Chondrocyte (in vitro differentiated cells): ENCODE measurements at places on chromosomes 2 and 18. TPM values are rescaled to one million over a fixed set of nuclear protein-coding genes. Genes with fewer than 3 reads are reported as not detected.

Gene MARCHF7
- total RNA-seq = 71.5 to 79.8 TPM (median 78.7 TPM) in 3 replicates

Gene KHK
- total RNA-seq = 1.2 to 1.9 TPM (median 1.3 TPM) in 3 replicates

Gene BUB1
- total RNA-seq = 7.1 to 7.8 TPM (median 7.6 TPM) in 3 replicates

Gene DCDC2C
- total RNA-seq = not detected in 3 replicates

Gene LRP2
- not detected in 3 replicates for total RNA-seq

DNA sequence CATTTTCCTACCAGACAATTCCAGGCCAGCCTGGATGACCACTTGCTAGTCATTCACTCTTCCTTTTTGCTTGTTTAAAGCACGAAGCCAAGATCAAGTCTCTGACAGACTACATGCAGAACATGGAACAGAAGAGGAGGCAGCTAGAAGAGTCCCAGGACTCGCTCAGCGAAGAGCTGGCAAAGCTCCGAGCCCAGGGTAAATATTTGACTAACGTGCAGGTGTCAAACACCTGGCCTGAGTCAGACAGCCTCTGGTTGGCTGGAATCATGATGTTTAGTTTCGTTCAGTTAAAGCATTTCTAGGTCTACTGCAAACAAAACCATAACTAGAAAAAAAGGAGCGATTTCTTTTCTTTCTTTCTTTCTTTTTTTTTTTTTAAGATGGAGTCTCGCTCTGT lies 44.2 kb upstream of the LYPD6B start:
- no peak for DNase-seq

DNA sequence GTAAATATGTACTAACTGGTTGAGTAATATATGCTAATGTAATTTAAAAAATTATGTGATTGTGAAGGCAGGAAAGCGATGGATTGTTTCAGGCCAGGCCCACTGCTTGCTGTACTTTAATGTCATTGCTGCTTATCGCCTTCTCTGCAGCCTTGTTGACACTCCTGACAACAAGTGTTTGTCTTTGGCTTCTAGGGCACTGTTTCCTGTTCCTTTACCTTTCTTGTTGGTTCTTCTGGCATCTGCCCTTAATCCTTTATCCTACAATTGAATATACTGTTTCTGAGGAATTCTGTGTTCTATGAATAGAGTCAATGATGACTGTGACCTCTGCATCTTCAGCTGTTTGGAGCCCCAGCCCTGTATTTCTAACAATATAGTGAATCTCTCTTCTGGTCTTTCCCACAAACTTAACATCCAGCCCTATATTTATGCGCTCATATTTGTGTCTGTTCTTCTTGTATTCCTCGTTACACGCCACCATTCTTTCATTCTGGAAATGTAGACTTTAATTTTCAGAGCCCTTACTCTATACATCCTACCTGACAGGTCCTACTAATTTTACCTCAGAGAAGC lies 17.6 kb downstream of the ACSL3 start:
- no peak for DNase-seq

GRCh38 chr18:68714366-68714711 lies 569 bp downstream of the TMX3 start:
- DNase-seq = no peak

DNA sequence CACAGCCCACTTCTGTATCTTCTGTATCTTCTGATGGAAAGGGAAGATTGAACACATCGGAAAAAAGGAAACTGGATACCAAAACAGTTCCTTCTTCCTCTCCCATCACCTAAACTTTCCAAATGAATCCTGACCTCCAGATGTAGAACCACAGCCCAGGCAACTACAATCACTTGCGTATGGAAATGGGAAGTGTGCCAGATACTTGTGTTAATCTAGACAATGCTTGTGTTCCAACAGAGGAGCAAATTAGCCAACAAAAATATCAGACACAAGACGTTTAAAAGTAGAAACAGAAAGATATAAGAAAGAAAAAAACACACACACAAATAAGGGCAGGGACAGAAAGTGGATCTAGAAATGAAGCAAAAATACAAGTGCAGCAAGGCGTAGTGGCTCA lies 31.4 kb upstream of the DUSP2 start:
- no peak for DNase-seq

DNA sequence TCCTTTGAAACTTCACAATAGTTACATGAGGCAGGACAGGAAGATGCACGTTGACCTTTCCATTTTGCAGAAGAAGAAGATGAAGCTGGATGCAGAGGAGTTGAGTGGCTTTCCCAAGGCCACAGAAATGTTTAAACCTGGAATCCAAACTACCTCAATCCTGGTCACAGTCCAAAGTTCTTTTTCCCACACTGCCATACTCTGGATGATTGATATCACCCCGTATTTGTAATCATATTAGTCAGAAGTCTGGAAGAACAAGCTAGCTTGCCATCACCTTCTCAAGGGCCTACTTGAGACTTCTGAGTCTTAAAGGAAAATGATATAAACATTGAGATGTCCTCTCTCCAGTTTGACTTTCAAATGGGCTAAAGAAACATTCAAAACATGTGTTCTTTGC lies 190.1 kb downstream of the LNPK start:
- DNase-seq = no peak

DNA sequence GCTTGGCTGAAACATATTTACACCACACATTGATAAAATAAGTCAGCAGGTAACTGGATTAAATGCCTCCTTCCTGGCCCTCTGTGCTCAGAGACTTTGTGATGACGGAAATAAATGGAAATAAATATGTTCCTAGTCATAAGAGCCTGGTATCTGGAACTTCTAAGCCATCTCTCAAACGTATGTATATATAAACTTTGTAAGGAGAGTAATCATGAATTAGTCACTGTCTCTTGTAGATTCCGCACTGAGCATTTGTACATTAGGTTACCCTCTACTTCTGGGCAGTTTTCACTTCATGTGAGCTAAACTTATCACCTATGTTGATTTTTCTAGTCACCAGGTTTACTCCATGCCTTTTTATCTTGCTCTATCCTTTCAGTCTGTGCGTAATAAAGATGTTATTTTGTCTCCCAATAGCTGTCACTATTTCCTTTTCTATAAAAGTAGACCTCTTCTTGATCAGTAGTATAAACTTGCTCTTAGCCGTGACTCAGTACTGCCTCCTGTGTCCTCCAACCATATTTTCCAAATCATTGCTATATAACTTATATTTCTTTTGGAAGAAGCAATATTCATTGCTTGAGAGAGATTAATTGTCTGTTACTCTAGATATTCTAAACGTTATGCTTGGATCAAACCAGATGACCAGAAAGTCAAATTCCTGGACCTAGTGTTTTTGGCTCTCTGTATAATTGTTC lies 53.2 kb downstream of the FEZ2 start:
- DNase-seq = no peak

DNA sequence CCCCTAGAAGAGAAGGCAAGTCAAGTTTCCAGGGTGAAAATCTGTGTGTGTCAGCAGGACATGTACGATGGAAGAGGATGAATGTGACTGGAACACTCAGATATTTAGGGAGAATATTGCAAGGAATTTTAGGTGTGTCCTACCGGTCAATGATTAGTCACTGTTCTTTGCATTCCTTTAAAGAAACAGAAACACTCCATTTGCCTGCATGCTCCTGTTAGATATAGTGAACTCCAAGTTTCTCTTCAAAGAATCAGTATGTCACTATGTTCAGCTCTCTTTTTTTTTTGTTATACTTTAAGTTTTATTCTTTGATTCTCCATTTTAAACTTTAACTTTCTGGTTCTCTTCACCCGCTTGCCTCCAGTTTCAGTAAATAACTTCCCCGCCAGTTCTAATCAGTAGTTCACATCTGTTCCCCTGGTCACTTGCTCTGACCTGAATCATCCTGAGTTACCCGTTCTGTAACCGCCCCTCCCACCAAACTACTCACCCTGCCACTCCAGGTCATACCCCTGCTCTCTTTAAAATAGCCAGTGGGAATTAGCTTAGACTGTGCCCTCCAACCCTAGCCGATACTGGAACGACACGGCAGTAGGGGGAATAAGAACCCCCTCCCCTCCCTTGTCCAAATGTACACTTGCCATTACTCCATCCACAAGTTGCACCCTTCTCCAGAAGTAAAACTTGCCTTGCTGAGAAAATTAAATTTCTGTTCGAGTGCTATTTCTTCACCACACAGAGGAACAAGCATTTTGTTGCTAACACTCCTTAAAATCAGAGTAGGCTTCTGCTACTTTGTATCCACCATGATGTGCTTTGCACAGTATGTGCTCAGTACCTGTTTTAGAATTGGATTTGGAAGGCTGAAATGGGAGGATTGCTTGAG lies 268.4 kb downstream of the METTL4 start:
- DNase-seq = no peak

DNA sequence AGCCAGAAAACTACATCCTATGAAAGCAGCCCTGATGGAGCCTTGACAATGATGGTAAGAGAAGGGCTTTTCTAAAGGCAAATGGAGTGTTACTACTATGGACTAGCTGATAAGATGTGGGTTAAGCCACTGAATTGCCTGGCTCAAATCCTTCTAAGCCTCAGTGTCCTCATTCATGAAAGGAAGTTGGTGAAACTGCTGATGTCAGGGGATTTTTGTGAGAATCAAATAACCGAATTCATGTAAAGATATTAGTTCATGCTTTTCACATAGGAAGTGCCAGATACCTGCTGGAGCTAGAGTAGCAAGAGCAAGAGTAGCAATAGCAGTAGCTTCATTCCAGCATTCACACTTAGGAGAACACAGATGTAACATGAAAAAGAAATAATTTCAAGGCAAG lies 417.0 kb downstream of the METTL4 start:
- no peak for DNase-seq

DNA sequence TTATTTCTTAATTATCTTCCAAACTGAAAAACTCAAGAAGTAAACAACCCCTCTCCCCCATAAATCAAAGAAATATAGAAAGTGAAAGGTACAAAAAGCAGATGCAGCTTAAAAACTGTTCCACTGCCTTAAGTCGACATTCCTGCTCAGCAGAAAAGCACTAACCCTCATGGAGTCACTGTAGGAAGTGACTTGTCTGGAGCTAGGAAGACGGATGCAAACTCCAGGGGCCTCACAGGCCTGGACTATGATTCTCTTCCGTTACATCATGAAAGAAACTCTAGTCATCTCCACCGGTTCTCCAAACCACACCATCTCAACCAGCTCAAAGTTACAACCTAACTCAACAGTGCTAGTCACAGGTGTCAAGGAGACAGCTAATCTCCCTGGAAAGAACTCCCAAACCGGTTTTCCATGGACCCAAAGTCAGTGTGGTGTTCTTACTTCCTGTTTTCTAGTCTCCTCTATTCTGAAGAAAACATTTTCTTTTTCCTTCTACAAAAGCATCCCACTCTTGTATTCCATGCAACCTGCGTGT lies 128.4 kb downstream of the PIEZO2 start:
- no peak for DNase-seq

DNA sequence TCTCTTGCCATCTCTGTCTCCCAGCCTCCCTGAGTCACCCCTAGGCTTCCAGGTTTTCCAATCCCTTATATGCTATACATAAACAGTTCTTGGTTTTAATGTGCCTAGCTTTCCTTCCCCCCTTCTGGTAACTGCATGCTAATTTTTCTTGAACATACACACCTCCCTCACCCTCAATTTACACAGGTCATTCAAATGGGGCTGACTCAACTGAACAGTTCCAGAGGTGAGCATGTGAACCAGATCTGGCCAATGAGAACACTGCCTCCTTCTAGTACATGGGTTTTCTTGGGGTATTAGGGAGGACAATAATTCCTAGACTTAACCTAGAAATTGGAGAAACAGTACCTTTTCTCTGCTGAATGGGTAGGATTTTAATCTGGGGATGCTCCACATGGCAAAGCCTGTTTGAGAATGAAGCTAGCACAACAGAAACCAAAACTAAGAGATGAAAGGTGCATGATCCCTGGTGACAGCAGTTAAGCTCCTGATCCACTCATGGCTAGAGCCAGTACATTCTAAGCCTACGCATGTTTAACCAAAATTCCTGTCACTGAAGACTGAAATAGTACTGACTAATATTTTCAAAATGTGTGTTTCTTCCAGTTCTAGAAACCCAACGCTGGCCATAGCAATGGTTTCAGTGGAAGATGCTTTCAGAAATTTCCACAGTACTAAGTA lies 11.8 kb downstream of the SLC25A12 start:
- DNase-seq = no peak

- DNase-seq = no peak
These were observed 5.1 kb upstream of the PIEZO2 start for GRCh38 chr18:11154368-11154989.

DNA sequence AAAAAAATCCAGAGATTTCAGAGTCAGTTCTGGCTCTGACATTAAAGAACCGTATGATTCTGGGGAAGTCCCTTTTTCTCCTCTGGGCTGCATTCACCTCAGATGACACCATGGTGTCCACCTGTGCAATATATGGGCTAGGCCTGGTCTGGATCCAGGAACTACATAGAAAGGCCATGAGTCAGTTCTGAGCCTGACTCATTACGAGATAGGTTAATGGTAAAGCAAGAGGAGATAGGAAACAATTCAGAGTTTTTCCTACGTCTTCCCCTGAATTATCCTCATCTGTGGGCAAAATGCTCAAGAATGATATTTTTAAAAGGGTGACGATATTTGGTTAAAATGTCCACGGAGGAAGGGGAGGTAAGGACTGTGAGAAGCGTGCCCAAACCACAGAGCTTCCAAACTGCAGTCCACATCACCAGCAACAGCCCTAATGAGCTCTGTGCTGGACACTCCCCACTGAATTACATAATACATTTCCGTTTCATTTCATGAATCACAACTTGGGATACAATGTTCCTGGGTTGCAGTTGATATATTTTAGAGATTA lies 180.1 kb upstream of the OSR1 start:
- no peak for DNase-seq
